ENCODE measurements at places on chromosomes 4 and X. TPM values are rescaled to one million over a fixed set of nuclear protein-coding genes. Genes with fewer than 3 reads are reported as not detected.

DNA sequence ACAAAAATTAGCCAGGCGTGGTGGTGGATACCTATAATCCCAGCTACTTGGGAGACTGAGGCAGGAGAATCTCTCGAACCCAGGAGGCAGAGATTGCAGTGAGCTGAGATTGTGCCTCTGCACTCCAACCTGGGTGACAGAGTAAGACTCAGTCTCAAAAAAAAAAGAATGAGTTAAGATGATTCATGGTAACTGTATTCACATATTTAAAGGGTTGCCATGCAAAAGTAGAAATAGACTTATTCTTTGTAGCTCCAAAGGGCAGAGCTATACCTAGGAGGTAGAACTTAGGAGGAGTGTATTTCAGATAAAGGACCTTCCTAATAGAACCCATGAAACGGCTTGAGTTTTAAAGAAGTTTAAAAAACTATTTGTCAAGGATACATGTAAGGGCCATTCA, 104.3 kb upstream of the IL13RA1 start:
- DNase-seq = no peak
- no peaks in the 10 kb centered on the region for H3K36me3 ChIP-seq
- H3K27ac ChIP-seq = no peak overlapping the region
- no peak overlapping the region for H3K4me3 ChIP-seq
- no peaks in the 10 kb centered on the region for H3K4me1 ChIP-seq
- peaks cover 5% of the 10 kb centered on the region for H3K27me3 ChIP-seq

Gene NAP1L3
- polyA plus RNA-seq = 0.49 TPM

DNA sequence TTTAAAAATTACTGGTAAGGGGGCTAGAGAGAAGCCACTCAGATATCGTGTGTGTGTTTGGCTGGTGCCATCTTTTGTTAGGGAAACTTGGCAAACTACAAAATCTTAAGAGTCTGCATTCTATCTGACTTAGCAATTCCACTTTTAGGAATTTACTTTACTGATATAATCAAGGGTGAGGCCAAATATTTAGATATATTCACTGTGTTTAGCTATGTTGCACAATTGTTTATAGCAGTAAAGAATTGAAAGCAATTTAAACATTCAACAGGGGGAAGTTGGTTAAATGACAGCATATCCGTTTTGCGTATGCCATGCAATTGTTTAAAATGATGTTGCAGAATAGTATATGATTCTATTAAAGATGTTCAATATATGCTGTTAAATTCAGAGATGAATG, 6.4 kb upstream of the HERC3 start:
- no peaks in the 10 kb centered on the region for H3K4me1 ChIP-seq
- no peaks in the 10 kb centered on the region for H3K27me3 ChIP-seq
- no peak overlapping the region for H3K27ac ChIP-seq
- H3K36me3 ChIP-seq = no peaks in the 10 kb centered on the region
- no peak overlapping the region for H3K4me3 ChIP-seq

GRCh38 chrX:75301060-75301459, 27.2 kb downstream of the UPRT start:
- no peak overlapping the region for H3K27ac ChIP-seq
- no peaks in the 10 kb centered on the region for H3K4me1 ChIP-seq
- no peaks in the 10 kb centered on the region for H3K27me3 ChIP-seq
- no peaks in the 10 kb centered on the region for H3K36me3 ChIP-seq
- DNase-seq = no peak

- H3K36me3 ChIP-seq = no peaks in the 10 kb centered on the region
- no peak for DNase-seq
- no peaks in the 10 kb centered on the region for H3K4me1 ChIP-seq
These were observed 19.8 kb upstream of the ATXN3L start for GRCh38 chrX:13339607-13340006.

DNA sequence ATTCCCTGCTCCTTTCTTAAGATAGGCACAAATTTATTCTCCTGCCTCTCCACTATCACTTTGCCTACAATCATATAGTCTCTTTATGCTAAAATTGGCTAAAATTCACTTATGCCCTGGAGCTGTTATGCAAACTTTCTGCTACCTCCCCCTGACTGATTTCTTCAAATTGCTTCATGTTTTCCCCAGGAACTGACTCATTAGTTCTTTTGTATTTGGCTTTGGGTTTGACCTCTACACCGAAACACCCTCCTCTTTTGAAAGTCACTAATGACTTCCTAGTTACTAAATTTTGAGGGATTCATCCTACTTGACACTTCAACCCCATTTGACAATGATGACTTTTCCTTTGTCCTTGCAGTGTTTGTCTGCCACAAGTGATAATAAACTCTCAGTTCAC, 222.6 kb downstream of the NDST4 start:
- no peaks in the 10 kb centered on the region for H3K36me3 ChIP-seq
- DNase-seq = no peak
- H3K4me1 ChIP-seq = no peaks in the 10 kb centered on the region
- no peak overlapping the region for H3K4me3 ChIP-seq
- H3K27ac ChIP-seq = no peak overlapping the region
- no peaks in the 10 kb centered on the region for H3K27me3 ChIP-seq

Gene STATH
- polyA plus RNA-seq = not detected

GRCh38 chr4:165402375-165402774, 23.6 kb downstream of the CPE start:
- no peaks in the 10 kb centered on the region for H3K27me3 ChIP-seq
- no peaks in the 10 kb centered on the region for H3K4me1 ChIP-seq
- H3K36me3 ChIP-seq = no peaks in the 10 kb centered on the region
- H3K4me3 ChIP-seq = no peak overlapping the region
- no peak for DNase-seq

GRCh38 chrX:4935401-4935800, 1222.0 kb upstream of the PRKX start:
- no peaks in the 10 kb centered on the region for H3K4me1 ChIP-seq
- no peak for DNase-seq
- H3K27me3 ChIP-seq = no peaks in the 10 kb centered on the region
- no peaks in the 10 kb centered on the region for H3K36me3 ChIP-seq
- no peak overlapping the region for H3K4me3 ChIP-seq

Gene CPE
- 125 TPM for polyA plus RNA-seq

- H3K36me3 ChIP-seq = no peaks in the 10 kb centered on the region
- no peak overlapping the region for H3K4me3 ChIP-seq
- no peaks in the 10 kb centered on the region for H3K4me1 ChIP-seq
- H3K27ac ChIP-seq = no peak overlapping the region
- no peaks in the 10 kb centered on the region for H3K27me3 ChIP-seq
These were observed 871.7 kb downstream of the FAM133A start for GRCh38 chrX:94545722-94546121.

Gene SPACA5
- not detected for polyA plus RNA-seq

GRCh38 chrX:64447207-64447606, 52.0 kb upstream of the MTMR8 start:
- H3K4me1 ChIP-seq = no peaks in the 10 kb centered on the region
- no peaks in the 10 kb centered on the region for H3K27me3 ChIP-seq
- DNase-seq = no peak
- H3K27ac ChIP-seq = no peak overlapping the region
- H3K36me3 ChIP-seq = no peaks in the 10 kb centered on the region

Gene FGB
- polyA plus RNA-seq = 1.6 TPM

- H3K4me3 ChIP-seq = no peak overlapping the region
- DNase-seq = no peak
- no peaks in the 10 kb centered on the region for H3K36me3 ChIP-seq
- H3K27me3 ChIP-seq = no peaks in the 10 kb centered on the region
These were observed 461.0 kb upstream of the GALNT7 start for GRCh38 chr4:172707622-172708021.

DNA sequence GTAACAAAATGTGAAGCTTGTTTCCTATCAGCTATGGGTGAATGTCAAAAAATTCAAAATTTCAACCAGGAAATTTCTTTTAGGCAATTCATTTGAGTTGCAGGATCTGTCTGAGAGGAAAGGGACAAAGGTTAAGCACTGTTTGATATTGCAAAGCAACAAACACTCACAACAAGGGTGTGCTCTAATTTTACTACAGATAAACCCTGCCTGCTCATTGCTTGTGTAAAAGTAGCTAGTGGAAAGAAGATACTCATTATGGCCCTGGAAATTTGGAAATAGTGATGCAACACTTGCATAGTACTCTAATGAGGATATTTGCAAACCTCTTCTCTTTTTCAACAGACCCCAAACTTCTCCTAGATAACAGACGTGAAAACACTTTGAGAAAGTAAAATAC, 27.1 kb downstream of the FAM47E start:
- H3K36me3 ChIP-seq = no peaks in the 10 kb centered on the region
- no peaks in the 10 kb centered on the region for H3K27me3 ChIP-seq
- peaks cover 4% of the 10 kb centered on the region for H3K4me1 ChIP-seq
- no peak overlapping the region for H3K4me3 ChIP-seq
- DNase-seq = no peak

Gene PNMA6A
- 2.3 TPM for polyA plus RNA-seq

DNA sequence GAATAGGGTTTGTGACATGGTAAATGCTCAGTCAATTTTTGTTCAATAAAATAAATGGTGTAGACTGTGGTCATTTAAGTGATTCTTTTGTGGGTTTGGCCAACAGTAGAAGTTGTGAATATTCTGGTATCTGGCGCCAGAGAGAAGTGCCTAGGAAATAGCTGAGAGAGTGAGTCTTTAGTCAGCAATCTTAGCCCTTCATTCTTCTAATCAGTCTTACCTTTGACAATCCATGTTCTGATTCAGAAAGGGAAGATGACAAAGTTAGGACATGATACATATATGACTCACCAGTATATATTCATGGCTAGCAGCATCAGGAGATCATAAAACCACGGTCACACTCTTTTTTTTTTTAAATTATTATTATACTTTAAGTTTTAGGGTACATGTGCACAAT, 141.8 kb upstream of the PCDH18 start:
- no peaks in the 10 kb centered on the region for H3K27me3 ChIP-seq
- no peaks in the 10 kb centered on the region for H3K36me3 ChIP-seq
- H3K4me3 ChIP-seq = no peak overlapping the region

DNA sequence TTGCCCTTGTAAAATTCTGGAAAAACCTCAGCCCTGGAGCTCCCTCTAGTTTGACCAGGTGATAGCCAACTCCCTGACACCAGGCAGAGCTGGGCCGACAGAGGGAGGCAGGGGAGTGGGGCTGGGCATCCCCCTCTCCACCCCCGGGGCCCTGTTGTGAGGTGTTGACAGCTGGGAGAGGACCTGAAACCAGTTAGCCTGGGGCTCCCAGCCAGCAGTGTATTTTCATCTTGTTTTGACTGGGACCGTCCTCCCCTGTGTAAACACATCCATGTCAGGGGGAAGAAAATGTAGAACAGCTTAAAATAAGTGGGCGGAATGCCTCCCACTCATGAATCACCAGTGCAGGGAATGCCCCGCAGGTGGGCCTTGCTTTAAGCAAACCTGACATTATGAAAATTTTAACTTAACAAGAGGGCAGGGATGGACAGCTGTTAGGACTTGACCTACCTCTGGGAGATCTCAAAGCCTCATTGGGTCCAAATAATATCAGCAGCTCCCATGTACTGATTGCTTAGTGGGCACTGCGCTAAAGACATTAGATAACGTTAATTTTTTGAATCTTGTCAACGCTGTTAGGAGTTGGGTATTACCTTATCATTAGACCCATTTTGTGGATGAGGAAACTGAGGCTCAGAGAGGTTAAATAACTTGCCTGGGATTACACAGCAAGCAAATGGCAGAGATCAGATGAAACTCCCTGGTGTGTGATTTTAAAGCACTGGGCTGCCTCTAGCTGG, 45.9 kb downstream of the TSC22D3 start:
- H3K27ac ChIP-seq = no peak overlapping the region
- H3K4me1 ChIP-seq = peaks cover 24% of the 10 kb centered on the region
- H3K4me3 ChIP-seq = no peak overlapping the region
- H3K27me3 ChIP-seq = no peaks in the 10 kb centered on the region
- H3K36me3 ChIP-seq = no peaks in the 10 kb centered on the region

DNA sequence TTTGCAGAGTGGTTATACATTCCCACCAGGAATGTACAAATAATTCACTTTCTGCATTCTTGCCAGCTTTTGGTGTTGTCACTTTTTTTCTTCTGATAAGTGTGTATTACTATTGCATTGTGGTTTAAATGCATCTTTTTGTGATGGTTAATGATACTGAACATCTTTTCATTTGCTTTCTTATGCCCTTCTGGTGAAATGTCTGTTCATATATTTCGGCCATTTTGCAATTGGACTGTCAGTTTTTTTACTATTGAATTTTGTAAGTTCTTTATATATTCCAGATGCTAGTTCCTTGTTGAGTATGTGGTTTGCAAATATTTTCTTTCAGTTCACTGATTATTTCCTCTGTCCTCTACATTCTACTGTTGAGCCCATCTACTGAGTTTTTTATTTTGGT, 19.4 kb upstream of the BMP2K start:
- H3K4me3 ChIP-seq = no peak overlapping the region
- no peak for DNase-seq
- no peak overlapping the region for H3K27ac ChIP-seq
- no peaks in the 10 kb centered on the region for H3K27me3 ChIP-seq
- H3K4me1 ChIP-seq = no peaks in the 10 kb centered on the region

Gene CXCL6
- 6.4 TPM for polyA plus RNA-seq

DNA sequence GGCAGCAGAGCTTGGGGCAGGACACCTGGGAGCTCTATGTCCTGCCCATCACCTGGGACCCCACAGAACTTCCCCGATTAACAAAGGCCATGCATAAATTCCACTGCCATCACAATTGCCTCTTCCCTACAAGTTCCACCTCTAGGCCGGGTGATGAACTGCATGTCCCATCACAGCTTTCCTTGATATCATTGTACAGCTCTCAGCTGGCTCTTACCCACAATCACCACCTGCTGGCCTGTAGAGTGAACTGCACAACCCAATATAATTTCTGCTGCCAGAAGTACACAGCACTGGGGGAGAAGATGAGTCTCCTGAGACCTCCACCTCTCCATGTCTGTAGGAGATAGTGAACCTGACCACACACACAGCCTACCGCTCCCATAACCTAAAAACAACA, 285.0 kb upstream of the AADAT start:
- H3K27me3 ChIP-seq = no peaks in the 10 kb centered on the region
- H3K27ac ChIP-seq = no peak overlapping the region
- H3K36me3 ChIP-seq = no peaks in the 10 kb centered on the region
- H3K4me3 ChIP-seq = no peak overlapping the region

Gene PCDH11X
- polyA plus RNA-seq = 0.02 TPM

DNA sequence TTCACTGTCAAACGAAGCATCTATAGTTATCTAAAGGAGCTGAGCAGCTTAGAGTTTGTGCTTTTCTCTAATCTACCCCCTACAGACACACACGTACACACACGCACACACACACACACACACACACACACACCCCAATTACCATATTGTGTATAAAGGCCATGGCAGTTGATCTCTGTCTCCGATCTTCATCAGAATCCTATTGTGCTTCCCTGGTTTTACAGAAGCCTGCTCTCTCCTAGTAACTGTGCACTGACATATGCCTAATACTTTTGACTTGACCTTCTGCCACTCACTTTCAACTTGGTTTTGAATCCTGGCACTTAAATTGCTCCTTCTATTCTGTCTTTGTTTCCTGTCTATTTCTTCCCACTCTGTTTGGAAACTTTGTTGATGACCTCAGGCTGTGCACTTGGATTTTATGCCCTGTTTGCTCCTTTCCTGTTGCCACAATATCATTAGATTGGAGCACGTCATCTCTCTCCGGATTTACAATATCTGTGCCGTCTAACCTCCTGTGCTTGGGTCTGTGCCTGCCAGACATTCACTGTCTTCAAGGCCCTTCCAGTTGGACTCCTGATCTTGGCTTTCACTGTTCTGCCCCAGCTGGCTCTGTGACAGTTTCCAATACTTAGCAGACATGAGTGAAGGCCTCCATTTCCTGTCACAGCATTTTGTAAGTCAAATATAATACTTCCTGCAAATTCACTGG, 928.1 kb downstream of the FAT4 start:
- H3K4me1 ChIP-seq = no peaks in the 10 kb centered on the region
- no peak for DNase-seq
- H3K27me3 ChIP-seq = no peaks in the 10 kb centered on the region
- no peak overlapping the region for H3K27ac ChIP-seq
- H3K4me3 ChIP-seq = no peak overlapping the region
- no peaks in the 10 kb centered on the region for H3K36me3 ChIP-seq
